Large intestine (tissue), 12 donors: ENCODE measurements at places on chromosomes 6 and 20.

DNA sequence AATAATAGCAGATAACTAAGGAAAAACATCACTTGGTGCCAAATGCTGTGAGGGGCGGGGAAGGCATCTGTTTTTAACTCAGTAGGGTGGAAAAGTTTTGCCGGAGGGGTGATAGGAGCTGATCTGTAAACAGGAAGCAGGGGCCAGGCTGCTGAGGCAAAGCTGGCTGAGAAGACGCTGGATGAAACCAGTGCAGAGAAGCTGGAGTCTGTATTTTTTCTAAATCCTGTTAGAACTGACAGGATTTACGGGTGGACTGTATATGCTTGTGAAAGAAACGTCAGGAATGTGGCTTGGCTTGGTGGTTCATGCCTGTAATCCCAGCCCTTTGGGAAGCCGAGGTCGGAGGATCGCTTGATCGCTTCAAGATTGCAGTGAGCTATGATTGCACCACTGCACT, 5.6 kb downstream of the PCMTD2 start:
- no peak for DNase-seq

DNA sequence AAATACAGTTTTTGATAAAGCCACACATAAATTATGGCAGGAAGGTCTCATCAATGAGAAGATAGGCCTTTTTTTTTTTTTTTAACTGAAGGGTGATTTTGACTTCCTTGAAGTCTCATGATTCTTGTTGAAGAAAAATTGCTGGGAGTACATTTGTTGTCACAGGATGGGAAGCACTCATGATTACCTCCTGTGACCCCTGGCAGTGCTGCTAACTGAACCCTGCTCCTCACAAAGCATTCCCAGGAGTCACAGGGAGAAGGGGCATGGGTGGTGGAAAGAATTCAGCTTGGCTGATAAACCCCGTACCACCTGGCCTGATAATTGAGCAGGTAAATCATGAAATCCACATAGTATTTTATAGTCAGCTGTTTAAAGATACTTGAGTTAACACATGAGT, 86.9 kb downstream of the CD109 start:
- DNase-seq: no peak

- no peak for DNase-seq
Observed at GRCh38 chr6:68572525-68572924, 62.6 kb upstream of the ADGRB3 start.

GRCh38 chr6:33737267-33738026, 9.3 kb downstream of the IP6K3 start:
- DNase-seq: no peak

DNA sequence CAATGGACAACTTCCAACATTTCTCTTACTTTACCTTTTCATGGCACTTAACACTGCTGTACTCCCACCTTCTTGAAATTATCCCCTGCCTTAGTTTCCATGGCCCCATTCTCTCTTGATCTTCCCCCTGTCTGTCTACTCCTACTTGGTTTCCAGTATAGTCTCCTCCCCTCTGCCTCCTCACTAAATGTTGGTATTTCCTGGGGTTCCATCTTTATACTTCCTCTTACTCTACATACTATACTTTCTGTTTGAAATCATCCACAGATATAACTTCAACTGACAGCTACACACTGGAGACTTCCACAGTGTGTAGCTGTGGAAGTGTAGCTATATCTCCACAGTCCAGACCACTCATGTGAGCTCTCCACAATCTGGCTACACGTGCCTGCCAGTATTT, 13.5 kb downstream of the ZHX3 start:
- no peak for DNase-seq

GRCh38 chr6:138576313-138576712, 77.0 kb upstream of the NHSL1 start:
- DNase-seq: no peak

DNA sequence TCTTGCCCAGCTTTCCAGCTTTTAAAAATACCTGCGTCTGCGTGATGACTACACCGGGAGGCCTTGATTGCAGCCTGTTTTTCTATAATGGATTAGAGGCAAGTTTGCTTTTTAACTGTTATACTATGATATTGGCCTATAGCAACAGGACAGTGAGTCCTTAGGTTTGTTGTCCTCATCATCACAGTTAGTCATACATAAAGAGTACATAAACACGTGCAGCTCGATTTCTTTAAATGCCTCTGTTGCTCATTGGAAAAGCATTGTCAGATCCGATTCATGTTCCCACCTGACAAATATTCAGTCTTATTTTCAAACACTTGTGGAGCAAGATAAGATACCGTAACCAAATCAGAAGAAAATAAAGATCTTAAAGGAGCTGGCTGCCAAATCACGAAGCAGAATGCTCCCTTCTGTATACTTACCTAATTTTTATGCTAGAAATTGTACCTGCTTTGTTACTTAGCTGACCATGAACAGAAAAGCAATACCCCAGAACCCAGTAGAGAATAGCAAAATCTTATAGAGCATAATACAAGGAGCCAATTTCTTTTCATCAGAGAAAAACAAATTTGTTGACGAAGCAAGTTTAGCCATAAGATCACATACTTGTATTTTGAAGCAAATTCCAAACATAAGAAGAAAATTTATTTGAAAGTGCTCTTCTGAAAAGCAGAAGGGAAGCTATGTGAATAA, 100.4 kb downstream of the TMEM200A start:
- no peak for DNase-seq

DNA sequence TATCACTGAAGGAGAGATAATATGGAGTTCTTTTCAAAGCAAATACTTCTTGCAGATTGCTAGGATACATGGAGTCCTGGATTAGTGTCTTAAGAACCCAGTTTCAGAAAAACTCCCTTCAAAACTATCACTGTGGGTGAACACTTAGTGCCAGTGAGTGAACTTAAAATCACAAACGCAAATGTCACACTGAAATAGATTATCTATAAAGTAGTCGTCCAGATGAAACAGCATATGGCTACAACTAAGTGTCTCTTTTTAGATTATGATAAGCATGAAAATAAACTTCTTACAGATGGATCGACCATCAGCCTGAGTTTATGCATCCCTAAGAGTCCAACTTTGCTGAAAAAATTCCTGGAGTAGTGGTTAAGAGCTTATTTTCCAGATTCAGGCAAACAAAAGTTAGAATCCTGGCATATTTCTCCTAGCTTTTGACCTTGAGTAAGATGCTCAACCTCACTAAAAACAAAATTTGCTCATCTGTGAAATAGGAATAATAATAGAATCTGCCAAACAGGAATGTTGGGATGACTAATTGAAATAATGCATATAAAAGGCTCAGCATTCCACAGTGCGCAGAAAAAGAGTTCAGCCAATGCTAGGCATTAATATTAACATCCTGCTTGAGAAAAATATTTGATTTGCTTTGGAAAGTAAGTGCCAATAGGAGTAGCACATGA, 70.4 kb downstream of the DOK5 start:
- no peak for DNase-seq

GRCh38 chr20:59723607-59724456, 119.5 kb downstream of the PHACTR3 start:
- DNase-seq: no peak

- DNase-seq: no peak
Observed at GRCh38 chr20:40322941-40323340, 366.1 kb downstream of the MAFB start.

- DNase-seq: no peak
Observed at GRCh38 chr6:113594726-113595125, 262.4 kb upstream of the MARCKS start.

- DNase-seq: no peak
Observed at GRCh38 chr6:21098744-21099143, 494.8 kb upstream of the SOX4 start.

- no peak for DNase-seq
Observed at GRCh38 chr6:37310966-37311365, 42.8 kb upstream of the RNF8 start.

- no peak for DNase-seq
Observed at GRCh38 chr6:144341831-144342527, 56.8 kb downstream of the UTRN start.

- no peak for DNase-seq
Observed at GRCh38 chr20:4465212-4465611, 256.5 kb upstream of the PRND start.
